ENCODE measurements at places on chromosomes 1 and 21.

- no peak for DNase-seq
These were observed 38.8 kb downstream of the CASQ2 start for GRCh38 chr1:115729756-115730155.

DNA sequence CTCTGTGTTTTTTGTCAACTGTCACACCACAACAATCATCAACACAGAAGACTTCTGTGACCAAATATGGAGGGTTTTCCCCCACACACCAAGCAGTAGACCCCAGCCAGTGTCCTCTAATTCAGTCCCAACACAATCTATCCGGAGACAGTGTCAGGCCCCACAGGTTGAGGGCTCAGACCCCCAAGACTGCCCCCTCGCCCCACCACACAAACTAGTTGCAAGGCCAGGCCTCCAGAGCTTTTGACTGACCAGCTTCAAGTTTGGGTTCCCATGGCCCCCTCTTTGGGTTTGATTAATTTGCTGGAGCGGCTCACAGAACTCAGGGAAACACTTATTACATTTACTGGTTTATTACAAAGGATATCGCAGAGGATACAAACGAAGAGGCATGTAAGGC lies 37.2 kb downstream of the NEK2 start:
- DNase-seq = no peak

- DNase-seq = no peak
These were observed 211.4 kb upstream of the NRIP1 start for GRCh38 chr21:15276243-15276642.

DNA sequence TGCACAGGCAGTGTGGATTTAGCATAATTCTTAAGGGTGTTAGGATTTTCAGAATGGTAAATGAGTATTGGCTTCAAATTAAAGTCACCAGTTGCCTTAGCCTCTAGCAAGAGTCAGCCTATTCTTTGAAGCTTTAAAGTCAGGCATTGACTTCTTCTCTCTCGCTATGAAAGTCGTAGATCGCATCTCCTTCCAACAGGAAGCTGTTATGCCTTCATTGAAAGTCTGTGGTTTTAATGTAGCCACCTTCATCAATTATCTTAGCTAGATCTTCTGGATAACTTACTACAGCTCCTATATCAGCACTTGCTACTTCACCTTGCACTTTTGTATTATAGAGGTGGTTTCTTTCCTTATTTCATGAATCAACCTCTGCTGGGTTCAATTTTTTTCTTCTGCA lies 320.2 kb downstream of the PTPRC start:
- no peak for DNase-seq

DNA sequence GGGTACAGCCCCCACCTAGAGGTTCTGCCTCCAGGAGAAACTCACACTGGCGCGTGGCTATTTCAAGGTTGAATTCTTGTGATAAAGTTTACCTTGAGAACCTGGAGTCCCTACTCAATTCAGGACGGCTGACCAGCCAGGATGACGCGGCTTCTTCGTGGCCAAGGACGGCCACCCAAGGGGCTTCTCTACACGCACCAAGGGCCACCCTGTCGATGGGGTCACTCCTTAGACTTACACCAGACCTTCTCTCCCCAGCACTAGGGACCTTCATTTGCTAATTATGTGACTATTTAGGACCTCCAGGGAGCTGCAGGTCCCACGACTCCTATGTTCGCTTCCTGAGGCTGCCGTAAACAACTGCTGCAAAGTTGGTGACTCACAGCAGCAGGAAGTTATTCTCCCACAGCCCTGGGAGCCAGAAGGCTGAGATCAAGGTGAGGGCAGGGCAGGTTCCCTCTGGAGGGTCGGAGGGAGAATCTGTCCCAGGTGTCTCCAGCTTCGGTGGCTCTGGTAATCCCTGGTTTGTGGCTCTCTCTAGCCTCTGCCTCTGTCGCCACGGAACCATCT lies 135.9 kb downstream of the NPHP4 start:
- DNase-seq = no peak

DNA sequence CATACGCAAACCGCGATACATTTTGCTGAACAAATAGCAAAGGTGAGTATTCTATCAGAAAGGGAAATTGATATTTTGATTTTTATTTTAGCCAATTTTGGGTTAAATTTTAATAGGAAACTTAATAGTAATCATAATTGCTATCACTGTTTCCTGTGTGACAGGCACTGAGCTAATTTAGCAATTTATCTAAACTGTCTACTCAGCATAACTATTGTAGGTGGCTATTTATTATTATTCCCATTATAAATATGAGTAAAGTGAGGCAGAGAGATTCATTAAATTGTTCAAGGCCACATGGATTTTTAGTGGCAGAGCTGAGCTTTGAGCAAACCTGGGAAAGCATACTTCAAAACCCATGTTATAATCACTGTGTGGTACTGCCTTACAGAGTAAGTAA lies 21.1 kb downstream of the RTCA start:
- DNase-seq = no peak
